ENCODE measurements at places on chromosomes 12 and 14. TPM values are rescaled to one million over a fixed set of nuclear protein-coding genes. Genes with fewer than 3 reads are reported as not detected.

DNA sequence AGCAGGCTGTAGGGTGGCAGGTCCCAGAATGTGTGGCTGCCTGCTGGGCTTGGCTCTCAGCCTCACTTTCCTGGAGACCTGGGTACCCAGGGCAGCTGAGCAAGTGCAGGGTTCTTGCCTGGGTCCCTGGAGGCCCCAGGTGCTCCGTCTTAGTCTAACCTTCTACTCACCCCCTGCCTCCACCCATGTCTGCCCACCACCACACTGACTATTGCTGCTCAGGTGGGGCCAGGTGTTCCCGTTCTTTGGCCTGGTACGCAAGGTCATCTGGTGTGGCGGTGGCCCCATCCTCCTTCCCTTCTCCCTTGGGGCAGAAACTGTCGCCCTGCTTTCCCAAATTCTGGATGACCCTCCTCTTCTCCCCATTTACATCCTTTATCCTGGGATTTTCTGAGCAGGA is 319.9 kb downstream of the TMEM121 start:
- no peak for DNase-seq

DHRS2 gene
- 1.1 TPM for polyA plus RNA-seq

DNA sequence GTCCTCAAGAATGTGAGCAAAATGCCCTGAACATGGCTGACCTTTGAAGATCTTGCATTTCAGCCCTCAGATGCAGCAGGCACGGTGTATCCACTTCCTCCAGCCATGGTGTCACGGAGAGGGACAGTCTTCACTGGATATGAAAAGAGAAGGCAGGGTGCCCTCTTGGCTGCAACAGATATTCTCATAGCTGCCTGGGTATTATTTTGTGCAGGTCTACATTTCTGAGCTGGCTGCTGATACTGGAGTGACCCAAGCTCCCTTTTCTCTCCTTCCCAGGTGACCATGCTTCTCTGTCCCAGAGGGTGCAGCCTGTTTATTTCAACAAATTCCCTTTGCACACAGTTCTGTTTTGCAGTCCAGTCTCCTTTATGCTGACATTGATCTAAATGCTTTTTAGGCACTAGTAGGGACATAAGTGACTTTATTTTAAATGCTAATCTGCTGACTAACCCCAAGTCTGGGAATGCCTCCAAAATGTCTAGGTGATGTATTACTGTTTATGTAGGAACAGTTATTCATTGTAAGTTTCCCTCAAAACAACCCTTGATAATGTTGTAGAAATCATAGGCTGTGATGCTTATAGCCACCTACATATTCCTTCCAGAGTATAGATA is 17.4 kb upstream of the PYGL start:
- peak; percentile 87 for DNase-seq

SERPINA10 gene
- 0.07 TPM for polyA plus RNA-seq

RPL36AL gene
- polyA plus RNA-seq, result 213 TPM

HOMEZ gene
- 12.6 TPM for polyA plus RNA-seq

DNA sequence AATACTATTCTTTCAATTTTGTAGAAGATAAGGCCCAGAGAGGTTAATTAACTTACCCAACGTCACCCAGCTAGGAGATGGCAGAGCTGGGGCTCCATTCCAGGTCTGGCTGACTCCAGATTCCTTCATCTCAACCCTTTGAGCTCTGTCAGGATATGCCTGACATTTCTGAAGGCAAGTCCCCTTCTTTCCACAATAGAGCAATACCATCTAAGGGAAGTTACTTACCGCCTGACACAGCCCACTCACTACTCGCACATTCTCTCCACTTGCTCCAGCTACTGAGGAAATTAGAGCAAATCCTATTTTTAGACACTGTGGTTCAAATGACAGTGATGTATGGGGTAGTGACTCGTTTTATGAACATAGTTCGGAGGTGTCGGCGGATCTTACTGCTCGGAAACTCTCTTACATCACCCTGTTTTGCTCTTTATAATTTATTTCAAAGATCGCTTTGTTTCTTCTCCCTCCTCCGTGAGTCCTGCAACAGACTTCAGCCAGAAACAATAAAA is 2.0 kb upstream of the WSCD2 start:
- no peak for DNase-seq

DNA sequence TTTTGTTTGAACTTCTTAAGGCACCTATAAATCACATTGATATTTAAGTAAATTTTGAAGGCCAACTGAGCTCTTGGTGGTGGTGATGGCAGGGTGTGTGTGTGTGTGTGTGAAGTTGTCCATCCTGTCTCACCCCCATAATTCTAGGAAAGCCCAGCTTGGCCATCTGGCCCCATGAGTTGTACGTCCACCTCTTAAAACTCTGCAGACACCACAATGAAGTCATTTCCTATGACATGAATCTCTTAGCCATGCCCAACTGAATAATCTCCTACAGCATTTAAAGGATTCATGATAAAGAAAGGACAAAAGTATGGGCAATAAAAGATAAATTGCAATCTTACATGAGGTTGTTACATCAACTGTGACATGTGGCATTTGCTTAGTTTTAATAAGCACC is 123.4 kb downstream of the TTC7B start:
- no peak for DNase-seq

Measured in left lung (tissue), 14 donors.